ENCODE measurements at places on chromosomes 7 and 10.

DNA sequence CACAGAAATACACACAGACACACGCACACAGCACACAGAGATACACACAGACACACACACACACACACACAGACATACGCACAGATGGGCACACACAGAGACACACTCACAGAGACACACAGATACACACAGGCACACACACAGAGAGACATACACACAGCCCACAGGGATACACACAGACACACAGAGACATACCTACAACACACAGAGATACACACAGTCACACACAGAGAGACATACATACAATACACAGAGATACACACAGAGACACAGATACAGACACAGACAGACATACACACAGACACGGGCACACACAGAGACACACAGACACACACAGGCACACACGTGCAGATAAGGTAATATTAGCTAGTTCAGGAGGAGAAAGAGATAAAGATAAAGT is 76.9 kb downstream of the EGFR start:
- DNase-seq, result no peak

- peak; percentile 77 for DNase-seq
These were observed at the start of gene NYAP1 for GRCh38 chr7:100483722-100484672. Gene NYAP1 (plus strand): TSS chr7:100483927. CDS start chr7:100485312, 1,385 bp downstream.

DNA sequence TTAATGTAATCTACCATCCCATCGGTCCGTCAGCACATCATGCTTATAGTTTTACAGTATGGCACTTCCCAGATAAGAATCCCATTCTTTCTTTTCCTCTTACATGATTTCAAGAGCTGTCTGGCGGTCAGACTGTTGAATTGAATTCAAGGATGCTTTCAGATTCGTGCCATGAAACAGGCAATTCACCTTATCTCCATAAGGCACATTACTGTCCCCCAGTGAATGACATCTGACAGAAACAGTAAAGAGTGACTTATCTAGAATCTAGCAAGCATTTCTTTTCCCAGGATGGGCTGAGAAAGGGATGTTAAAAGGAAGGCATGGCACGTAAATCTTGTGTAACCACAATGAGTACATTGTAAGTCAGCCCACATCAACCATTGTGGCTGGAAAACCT is 61.1 kb upstream of the SEM1 start:
- DNase-seq, result no peak

DNA sequence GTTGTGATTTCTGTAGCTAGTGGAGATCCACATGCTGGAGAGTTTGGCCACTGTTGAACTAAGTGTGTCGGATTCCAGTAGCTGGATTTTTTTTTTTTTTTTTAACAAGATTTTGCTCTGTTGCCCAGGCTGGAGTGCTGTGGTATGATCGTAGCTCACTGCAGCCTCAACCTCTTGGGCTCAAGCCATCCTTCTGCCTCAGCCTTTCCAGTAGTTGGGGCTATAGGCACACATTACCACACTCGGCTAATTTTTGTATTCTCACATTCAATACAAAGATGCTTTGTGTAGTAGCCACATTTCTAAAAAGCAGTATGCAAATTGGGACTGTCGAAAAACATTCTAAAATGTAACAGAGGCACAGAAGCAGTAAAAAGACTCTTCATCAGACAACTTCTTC is 63.5 kb downstream of the RABGEF1 start:
- no peak for DNase-seq

- DNase-seq, result no peak
These were observed 56.3 kb downstream of the SLC13A1 start for GRCh38 chr7:123143252-123144006.

DNA sequence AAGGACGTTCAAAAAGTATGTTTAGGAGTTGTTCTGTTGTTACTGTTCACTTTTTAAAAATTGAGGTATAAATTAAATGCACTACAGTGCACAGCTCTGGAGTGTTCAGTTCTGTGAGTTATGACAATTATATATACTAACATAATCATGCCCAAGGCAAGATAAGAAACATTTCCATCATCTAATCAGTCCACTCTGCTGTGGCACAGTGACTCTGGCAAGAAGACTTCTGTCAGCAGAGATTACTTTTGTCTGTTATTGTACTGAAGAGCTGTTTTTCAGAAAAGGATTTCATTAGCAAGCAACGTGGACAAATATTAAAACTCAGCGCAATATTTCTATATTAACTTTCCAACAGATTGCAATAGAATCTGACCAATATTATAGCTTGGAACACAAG is 32.0 kb downstream of the ICA1 start:
- DNase-seq, result no peak

- DNase-seq, result no peak
These were observed 193.5 kb upstream of the GPR26 start for GRCh38 chr10:123472606-123473005.

DNA sequence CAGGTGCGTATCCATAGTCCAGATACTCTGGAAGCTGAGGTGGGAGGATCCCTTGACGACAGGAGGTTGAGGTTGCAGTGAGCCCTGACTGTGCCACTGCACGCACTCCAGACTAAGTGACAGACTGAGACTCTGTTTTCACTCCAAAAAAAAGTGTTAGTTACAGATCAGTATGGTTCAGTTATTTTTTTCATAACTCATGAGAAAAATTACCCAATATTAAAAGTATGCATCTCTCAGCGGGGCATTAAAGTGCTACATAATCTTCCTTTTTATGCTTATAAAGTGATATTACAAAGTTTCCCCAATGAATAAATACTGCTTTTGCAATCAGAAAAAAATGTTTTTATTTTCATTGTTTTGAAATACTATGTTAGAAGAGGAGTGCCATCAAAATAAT is 147.9 kb downstream of the ZNF438 start:
- no peak for DNase-seq

- no peak for DNase-seq
These were observed 18.8 kb downstream of the CHAT start for GRCh38 chr10:49632406-49633317.

- DNase-seq, result peak; percentile 18
These were observed 38.7 kb downstream of the RASGEF1A start for GRCh38 chr10:43227911-43228782.

GRCh38 chr7:92436612-92437445 is 10.5 kb upstream of the GATAD1 start:
- DNase-seq, result no peak

GRCh38 chr7:48497521-48497920 is 326.3 kb downstream of the ABCA13 start:
- DNase-seq, result no peak

DNA sequence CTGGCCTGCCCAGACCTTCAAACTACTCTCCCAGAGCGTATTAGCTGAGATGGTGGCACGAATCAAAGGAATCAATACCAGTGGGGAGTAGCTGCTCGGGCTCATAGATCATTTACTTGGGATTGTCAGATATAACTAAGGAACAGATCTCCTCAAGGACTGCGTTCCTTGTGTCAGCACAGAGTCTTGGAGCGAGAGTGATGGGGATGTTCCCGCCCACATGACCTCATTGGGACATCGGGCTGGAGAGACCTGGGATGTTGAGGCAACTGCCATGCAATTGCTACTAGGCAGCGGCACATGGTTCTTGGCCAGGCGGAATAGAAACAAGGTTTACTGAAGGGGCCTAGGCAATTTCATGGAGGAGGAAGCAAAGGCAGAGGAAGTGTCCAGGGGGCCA is 132.6 kb downstream of the FRMD4A start:
- no peak for DNase-seq

- DNase-seq, result no peak
These were observed 78.4 kb downstream of the CYP26A1 start for GRCh38 chr10:93152136-93152535.

DNA sequence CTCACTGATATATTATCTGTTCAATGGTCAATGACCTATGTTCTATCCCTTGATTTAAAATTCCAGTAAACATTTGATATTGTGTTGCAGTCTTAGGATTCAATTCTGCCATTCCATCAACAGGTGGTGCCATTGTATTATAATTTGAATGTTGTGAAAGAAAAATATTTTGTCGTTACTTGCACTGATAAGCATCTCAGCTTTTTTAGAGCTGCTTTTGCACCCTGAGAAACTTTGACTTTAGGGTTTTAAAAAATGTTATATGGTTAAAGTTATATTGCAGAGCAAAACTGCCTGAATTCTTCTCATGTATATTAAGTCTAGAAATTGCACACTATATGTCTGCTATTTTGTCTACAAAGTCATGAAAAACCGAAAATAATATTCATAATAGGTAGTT is 18.8 kb upstream of the MINDY3 start:
- no peak for DNase-seq

DNA sequence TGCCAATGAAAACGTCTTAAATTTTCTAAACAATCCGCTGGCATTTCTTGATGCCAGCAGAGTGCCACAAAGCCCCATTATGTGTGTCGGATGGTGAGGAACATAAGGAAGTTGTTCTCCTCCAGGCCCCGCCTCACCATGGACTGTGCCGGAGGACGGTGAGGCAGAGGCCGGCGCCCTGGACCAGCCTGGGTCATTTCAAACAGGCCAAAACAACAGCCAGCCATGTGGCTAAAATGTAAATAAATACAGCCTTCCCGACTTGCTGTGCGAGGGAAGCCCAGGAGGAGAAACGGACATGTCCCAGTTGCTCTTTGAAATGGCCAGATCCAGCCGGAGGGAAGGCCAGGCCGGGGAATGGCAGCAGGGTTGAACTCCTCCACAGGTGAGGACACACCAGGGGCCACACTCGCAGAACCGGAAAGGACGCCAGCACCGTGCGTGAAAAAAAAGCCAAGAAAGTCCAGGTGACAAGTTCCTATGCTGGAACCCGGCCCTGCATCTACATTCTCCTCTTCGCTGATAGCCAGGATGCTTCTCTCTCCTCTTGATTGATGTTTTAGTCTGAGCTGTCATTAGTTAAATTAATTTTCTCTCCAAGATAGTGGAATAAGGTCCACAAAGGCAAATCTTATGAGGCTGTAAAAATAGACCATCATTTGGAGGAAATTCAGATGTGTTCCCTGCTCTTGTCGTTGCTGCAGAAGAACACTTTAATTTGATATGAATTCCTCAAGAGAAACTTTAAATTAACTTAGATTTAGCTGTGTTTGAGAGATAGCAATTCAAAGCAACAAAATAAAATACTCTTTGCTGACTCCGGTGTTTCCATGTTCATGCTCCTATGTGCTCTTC is 64.6 kb downstream of the EBF3 start:
- DNase-seq, result no peak

GRCh38 chr10:25455980-25456567 is 281.3 kb downstream of the GPR158 start:
- no peak for DNase-seq

DNA sequence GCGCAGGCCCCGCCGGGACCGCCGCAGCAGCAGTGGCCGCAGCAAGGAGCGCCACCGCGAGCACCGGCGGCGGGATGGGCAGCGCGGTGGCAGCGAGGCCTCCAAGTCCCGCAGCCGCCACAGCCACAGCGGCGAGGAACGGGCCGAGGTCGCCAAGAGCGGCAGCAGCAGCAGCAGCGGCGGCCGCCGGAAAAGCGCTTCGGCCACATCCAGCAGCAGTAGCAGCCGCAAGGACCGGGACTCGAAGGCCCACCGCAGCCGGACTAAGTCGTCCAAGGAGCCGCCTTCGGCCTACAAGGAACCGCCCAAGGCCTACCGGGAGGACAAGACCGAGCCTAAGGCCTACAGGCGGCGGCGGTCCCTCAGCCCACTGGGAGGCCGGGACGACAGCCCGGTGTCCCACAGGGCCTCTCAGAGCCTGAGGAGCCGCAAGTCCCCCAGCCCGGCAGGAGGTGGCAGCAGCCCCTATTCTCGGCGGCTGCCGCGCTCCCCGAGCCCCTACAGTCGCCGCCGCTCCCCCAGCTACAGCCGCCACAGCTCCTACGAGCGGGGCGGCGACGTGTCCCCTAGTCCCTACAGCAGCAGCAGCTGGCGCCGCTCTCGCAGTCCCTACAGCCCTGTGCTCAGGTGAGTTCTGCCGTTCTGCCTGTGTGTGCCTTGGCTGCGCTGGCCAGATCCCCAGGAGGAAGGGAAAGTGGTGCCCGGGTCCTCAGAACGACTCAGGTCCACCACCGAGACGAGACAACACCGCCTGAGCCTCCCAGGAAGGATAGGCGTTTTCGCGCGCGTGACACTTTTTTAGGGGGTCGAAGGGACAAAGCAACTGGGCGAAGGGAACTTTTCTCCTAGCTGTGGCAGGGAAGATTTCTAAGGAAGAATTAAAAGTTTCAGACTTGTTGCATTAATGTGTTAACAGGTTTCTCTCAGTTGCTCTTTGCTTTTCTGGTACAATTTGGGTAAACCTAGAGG is 1.5 kb downstream of the CDK13 start:
- DNase-seq, result peak; percentile 81

GRCh38 chr10:119270762-119271366 is 63.5 kb downstream of the GRK5 start:
- DNase-seq, result peak; percentile 75

DNA sequence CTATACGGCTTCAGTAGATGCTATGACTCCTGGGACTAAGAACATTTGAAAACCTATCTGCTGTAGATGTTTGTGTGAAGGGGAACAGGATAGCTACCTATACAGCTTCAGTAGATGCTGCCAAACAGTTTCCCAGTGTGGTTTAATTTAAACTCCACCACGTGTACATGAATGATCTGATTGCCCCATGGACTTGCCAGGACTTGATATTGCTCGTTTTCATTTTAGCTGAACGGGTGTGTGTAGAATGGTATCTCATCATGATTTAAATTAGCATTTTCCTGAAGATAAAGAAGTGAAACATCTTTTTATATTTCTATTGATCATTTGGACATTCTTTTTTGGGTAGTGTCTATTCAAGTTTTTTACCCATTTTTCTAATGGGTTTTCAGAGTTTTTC is 77.8 kb upstream of the PIP4K2A start:
- no peak for DNase-seq

DNA sequence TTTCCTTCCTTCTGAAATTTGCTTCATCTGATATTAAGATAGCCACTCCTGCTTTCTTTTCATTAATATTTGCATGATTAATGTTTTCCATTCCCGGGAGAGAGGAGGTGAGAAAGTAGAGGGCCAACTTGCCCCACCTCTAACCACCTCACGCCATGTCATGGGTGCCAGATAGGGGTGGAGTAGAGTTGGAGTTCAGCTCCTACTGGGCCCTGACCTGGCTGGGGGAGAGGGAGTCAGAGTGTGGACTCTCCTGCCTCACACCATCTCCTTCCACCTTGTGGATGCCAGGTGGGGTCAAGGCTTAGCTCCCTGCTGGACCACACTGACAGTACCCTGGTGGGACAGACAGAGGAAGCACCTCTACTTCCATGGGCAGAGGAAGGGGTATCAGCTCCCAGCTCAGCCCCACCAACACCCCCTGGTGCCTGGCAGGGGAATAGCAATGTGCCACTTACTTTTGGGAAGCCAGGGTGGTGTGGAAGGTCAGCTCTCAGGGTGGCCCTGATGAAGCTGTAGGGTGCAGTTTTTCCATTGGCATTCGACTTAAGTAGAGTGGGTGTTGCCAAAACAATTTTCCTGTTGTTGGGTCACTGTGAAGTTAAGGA is 28.0 kb downstream of the CHST12 start:
- DNase-seq, result peak; percentile 44

GRCh38 chr10:29039677-29040189 is 249.1 kb upstream of the LYZL1 start:
- DNase-seq, result no peak

GRCh38 chr7:75993689-75994387 is 557 bp downstream of the TMEM120A start:
- peak; percentile 50 for DNase-seq

All from natural killer cell (primary cell).